Upper lobe of left lung (tissue), 6 donors: ENCODE measurements at places on chromosomes 1 and 21. TPM values are rescaled to one million over a fixed set of nuclear protein-coding genes. Genes with fewer than 3 reads are reported as not detected.

The DAB1 gene
- total RNA-seq: not detected

The SLC2A5 gene
- 0.30 TPM for total RNA-seq

The FCER1G gene
- total RNA-seq: 213 TPM

- no peaks in the 10 kb centered on the region for H3K36me3 ChIP-seq
- no peak overlapping the region for H3K4me3 ChIP-seq
- DNase-seq: no peak
- no peaks in the 10 kb centered on the region for H3K27me3 ChIP-seq
Measured at GRCh38 chr21:39661740-39662139, 49.0 kb downstream of the B3GALT5 start.

- no peaks in the 10 kb centered on the region for H3K4me1 ChIP-seq
- no peak overlapping the region for H3K27ac ChIP-seq
- no peak overlapping the region for H3K4me3 ChIP-seq
- DNase-seq: no peak
- no peaks in the 10 kb centered on the region for H3K27me3 ChIP-seq
Measured at GRCh38 chr1:24224761-24225160, 37.7 kb upstream of the IFNLR1 start.

DNA sequence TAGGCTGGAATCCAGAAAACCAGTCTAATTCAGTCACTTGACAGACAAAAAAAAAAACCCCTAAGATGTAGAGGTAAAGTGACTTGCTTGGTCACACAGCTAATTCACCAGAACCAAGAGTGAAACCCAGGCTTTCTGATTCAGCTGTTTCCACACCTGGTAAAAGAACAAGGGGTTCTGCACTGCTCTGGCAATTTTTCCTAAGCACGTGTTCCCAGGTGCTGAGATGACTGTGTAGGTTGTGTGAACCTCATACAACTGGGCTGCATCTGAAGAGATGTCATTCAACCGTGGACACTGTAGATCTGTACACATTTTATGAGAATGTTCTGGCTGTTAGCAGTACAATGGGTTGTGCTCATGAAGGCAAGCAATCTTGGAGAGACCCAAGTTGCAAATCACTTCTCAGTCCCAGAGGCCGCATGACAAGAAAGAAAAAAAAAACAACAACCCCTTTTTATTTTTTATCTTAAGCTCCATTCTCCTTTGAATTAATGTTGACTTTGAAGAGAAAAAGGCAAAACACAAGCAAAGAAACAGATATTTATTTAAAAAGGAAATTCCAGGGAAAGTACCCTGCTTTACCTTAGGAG lies 95.4 kb downstream of the INTS7 start:
- H3K4me3 ChIP-seq: no peak overlapping the region
- H3K36me3 ChIP-seq: no peaks in the 10 kb centered on the region
- no peak overlapping the region for H3K27ac ChIP-seq
- no peaks in the 10 kb centered on the region for H3K27me3 ChIP-seq
- no peak for DNase-seq
